CD14-positive monocyte (primary cell): ENCODE measurements at places on chromosomes 1 and 21. TPM values are rescaled to one million over a fixed set of nuclear protein-coding genes. Genes with fewer than 3 reads are reported as not detected.

DNA sequence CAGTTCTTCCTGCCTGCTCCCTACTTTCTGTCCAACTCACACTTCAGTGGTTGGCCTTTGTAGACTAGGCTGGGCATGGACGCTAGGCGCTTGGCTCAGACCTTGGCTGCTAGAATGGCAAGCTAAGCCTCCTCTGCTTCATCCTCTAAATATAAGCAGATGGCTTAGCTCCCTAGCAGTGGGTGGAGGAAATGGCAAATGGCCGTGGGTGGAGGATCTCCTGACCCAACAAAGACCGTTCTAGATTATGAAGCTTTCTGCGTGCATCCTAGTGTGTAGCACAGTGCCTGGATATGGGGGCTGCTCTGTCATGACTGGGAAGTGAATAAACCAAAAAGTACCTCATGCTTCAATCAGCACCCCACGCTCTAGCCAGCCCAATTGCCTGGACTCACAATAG, 10.4 kb upstream of the ETV3L start:
- no peak for DNase-seq

DNA sequence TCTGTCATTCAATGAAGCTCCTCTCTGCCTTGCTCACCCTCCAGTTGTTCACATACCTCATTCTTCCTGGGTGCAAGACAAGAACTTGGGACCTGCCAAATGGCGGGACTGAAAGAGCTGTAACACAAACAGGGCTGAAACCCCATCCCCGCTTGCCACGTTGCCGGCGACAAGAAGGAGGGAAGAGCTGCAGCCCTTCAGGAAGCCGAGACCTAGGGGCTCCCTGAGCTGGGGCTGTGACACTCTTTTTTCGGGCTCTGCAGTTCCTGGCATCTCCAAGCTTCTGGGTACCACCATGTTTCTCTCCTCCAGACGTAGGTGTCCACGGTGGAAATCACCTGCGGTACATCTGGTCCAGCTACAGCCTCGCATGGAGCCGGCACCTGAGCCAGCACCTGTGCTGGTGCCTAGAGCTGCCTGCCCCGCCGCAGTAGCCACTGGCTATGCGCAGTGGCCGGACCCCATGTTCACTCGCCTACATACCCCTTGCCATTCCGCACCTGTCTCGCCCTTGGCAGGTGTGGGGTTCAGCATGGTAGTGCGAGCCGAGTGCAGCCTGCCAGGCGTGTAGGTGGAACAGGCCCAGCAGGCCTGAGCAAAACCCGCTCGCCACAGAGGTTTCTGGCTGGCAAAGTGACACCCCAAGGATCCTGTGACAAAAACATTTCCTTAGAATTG, 367.0 kb upstream of the NEGR1 start:
- no peak for DNase-seq

DNA sequence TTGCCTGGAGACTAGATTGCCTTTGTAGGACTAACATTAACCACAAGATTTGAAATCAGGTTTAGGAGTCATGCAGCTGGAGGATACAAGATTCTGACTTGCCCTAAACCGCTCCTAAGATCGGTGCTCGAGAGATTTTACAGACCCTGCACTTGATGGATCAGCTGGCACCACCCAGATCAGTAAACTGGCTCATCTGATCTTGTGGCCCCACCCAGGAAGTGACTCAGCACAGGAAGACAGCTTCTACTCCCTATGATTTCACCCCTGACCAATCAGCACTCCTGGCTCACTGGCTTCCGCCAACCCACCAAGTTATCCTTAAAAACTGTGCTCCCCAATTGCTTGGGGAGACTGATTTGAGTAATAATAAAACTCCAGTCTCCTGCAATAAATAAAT, 876 bp upstream of the CATSPERE start:
- DNase-seq, result peak; percentile 12

DNA sequence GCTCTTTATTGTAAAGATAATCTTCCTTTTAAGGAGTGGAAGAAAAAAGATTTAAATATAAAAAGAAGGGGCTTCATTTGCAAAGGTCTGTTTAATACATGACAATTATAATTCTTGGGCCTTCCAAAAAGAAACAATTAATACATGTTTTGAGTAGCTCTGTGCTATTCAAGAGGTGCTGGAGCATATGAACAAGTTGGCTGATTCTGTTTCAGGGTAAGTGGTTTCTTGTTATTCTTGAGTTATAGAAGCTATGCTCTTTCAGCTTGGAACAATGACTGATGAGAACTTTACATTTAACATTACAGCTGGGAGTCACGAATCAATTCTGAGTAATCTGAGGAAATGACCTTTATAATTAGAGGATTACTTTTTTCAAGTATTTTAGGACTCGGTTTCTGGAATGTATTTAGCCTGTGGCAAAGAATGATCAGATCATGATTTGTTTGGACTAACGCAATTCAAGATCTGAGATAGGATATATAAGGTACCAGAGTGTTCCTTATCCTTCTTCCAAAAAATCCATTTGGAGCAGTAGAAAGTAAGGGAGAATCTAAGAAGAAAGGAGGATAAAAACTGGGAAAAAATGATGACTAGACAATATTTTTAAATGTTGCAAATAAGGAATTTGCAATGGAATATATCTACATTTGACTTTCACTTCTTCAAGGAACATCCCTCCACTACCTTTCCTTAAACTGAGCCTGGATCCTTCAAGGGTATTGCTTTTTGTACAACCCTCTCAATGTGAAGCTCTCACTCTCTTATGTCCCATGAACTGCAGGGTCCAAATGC, 77.1 kb upstream of the KCTD3 start:
- no peak for DNase-seq

GRCh38 chr1:53305650-53306049, 22.2 kb downstream of the LRP8 start:
- no peak for DNase-seq

DNA sequence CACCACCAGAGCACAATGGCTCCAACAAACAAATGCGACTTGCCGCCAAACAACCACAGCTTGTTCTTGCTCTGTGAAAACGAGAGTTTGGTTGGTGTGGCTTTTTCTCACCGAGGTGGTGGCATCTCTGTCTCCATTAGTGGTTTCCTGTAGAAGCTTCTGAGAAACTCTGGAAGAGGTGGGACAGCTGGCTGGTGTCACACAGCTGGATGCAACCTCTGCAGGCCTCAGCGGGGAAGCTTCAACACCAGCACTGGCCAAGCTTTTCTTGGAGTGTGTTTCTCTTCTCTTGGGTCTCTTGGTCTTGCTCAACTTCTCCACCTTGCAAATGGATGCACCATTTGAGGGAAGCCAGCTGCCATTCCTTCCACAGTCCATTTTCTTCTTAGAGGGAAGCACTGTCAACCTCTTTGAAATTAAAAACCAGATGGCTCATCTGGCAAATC, 124.8 kb downstream of the KCNN3 start:
- no peak for DNase-seq

The PHF13 gene
- 5.4 and 7.3 TPM in 2 replicates for polyA plus RNA-seq

The SERINC2 gene
- 4.1 TPM for polyA plus RNA-seq

The NOS1AP gene
- polyA plus RNA-seq, result 0.12 and 0.53 TPM in 2 replicates

The HEYL gene
- polyA plus RNA-seq, result 0.13 and 0.15 TPM in 2 replicates

The KCNA3 gene
- polyA plus RNA-seq, result 5.6 TPM
